Epithelial cell of umbilical artery (primary cell): ENCODE measurements at places on chromosomes 1 and 21. TPM values are rescaled to one million over a fixed set of nuclear protein-coding genes. Genes with fewer than 3 reads are reported as not detected.

VCAM1 gene
- total RNA-seq: 14.3 and 47.1 TPM in 2 replicates

MCOLN2 gene
- not detected in 2 replicates for total RNA-seq

C1QTNF12 gene
- 0.32 and 0.76 TPM in 2 replicates for total RNA-seq

C1orf141 gene
- not detected in 2 replicates for total RNA-seq

BRDT gene
- total RNA-seq: not detected in 2 replicates

FALEC gene
- not detected in 2 replicates for total RNA-seq

LRRC38 gene
- total RNA-seq: not detected in 2 replicates

FAM131C gene
- not detected in 2 replicates for total RNA-seq

ELF3 gene
- total RNA-seq: 0.30 and 0.32 TPM in 2 replicates

HPDL gene
- total RNA-seq: 5.2 and 6.1 TPM in 2 replicates

OR10Z1 gene
- total RNA-seq: not detected in 2 replicates

HYI gene
- 77.6 and 137 TPM in 2 replicates for total RNA-seq

GUCA2B gene
- total RNA-seq: not detected in 2 replicates

ADAMTSL4 gene
- total RNA-seq: 0.30 and 0.32 TPM in 2 replicates

PRMT6 gene
- 22.4 and 26.7 TPM in 2 replicates for total RNA-seq

LMO4 gene
- total RNA-seq: 19.5 and 25.4 TPM in 2 replicates

ZNF326 gene
- total RNA-seq: 7.1 and 9.9 TPM in 2 replicates

HENMT1 gene
- 2.6 and 2.9 TPM in 2 replicates for total RNA-seq
